ENCODE measurements at places on chromosomes 4 and X. TPM values are rescaled to one million over a fixed set of nuclear protein-coding genes. Genes with fewer than 3 reads are reported as not detected.

The ATG4A gene
- total RNA-seq = 2.1 TPM

DNA sequence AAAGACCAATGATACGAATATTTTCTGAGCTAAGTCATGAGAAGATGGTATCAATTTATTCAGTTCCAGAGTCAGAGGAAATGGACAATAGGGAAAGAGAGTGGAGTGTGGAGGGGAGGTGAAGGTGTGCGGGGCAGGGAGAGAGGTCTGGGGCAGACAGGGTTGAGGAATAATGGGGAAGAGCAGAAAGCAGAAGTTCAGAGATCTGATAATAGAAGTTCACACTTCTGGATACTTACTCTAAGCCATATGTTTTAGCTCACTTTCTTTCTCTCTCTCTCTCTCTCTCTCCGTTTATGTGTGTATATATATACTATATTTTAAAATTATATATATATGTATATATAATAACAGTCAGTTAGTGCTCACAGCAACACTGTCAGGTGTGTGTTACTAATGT lies 40.4 kb downstream of the FOXR2 start:
- H3K4me3 ChIP-seq = no peak overlapping the region
- H3K36me3 ChIP-seq = peaks cover 23% of the 10 kb centered on the region
- no peak overlapping the region for H3K27ac ChIP-seq
- DNase-seq = no peak
- peaks cover 2% of the 10 kb centered on the region for H3K27me3 ChIP-seq
- H3K4me1 ChIP-seq = no peaks in the 10 kb centered on the region

The WDFY3 gene
- 71.4 TPM for total RNA-seq

The STAP1 gene
- total RNA-seq = not detected

DNA sequence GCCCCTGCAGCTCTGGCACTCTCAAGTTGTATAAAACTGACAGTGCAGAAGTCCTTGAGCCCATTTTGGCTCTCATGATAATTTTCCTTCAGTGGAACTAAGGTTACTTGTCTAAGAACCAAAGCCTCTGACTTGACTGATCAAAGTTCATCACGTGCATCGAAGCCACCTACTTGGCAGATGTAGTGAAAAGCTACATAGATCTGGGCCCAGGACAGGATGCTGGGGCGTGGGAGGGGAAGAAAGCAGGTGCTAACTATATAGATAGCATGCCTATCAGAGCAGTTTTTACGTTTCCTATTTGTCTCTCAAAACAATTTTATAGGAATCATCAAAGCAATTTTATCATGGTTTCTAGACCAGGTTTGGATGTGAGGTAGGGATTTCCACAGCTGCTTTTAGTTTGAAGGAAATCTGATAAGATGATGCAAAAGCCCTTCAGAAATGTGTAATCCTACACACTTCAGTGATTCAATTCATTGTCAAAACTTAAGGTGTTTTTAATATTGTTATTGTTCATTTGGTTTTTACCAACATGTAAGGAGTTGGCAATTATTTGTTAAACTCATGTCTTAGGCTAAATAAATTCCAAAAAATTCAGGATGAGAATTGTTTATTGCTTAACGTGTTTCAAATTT lies 1.2 kb upstream of the CD40LG start:
- H3K27ac ChIP-seq = no peak overlapping the region
- peaks cover 18% of the 10 kb centered on the region for H3K4me1 ChIP-seq

GRCh38 chr4:140935254-140935653 lies 179.1 kb upstream of the TBC1D9 start:
- no peaks in the 10 kb centered on the region for H3K36me3 ChIP-seq
- no peak for DNase-seq
- no peak overlapping the region for H3K27ac ChIP-seq
- no peak overlapping the region for H3K4me3 ChIP-seq
- no peaks in the 10 kb centered on the region for H3K27me3 ChIP-seq

The CT83 gene
- total RNA-seq = not detected

- no peak overlapping the region for H3K4me3 ChIP-seq
- DNase-seq = no peak
- H3K27ac ChIP-seq = no peak overlapping the region
- H3K27me3 ChIP-seq = no peaks in the 10 kb centered on the region
Observed at GRCh38 chr4:83644677-83645659, 109.1 kb downstream of the GPAT3 start.

DNA sequence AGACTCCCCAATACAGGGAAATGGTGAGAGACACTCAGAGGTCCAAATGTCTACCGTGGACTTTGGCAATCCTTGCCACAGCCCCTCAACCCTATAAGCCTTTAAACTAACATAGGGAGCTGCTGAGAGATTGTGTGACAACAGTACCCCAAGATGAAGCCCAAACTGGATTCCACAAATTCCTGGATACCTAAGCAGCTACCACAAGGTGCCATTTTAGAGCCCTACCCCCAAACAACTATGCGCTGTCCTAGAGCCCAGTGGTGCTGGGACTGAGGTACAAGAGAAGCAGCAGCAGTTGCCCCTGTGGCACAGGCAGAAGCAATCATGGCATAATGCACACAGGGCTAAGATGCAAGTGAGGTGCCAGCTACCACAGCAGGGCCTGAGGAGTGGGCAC lies 2.7 kb upstream of the TMPRSS11F start:
- peaks cover 14% of the 10 kb centered on the region for H3K36me3 ChIP-seq
- H3K4me3 ChIP-seq = no peak overlapping the region
- no peak overlapping the region for H3K27ac ChIP-seq
- H3K4me1 ChIP-seq = peaks cover 9% of the 10 kb centered on the region
- DNase-seq = no peak

- peaks cover 27% of the 10 kb centered on the region for H3K27me3 ChIP-seq
- DNase-seq = no peak
- no peaks in the 10 kb centered on the region for H3K4me1 ChIP-seq
- no peak overlapping the region for H3K4me3 ChIP-seq
Observed at GRCh38 chr4:77226939-77227705, 70.1 kb downstream of the CCNG2 start.

The TCEAL1 gene
- total RNA-seq = 4.9 TPM

The GRID2 gene
- total RNA-seq = 26.8 TPM

GRCh38 chrX:25941087-25941486 lies 197.1 kb upstream of the MAGEB18 start:
- DNase-seq = no peak
- H3K27me3 ChIP-seq = no peaks in the 10 kb centered on the region
- no peaks in the 10 kb centered on the region for H3K36me3 ChIP-seq

DNA sequence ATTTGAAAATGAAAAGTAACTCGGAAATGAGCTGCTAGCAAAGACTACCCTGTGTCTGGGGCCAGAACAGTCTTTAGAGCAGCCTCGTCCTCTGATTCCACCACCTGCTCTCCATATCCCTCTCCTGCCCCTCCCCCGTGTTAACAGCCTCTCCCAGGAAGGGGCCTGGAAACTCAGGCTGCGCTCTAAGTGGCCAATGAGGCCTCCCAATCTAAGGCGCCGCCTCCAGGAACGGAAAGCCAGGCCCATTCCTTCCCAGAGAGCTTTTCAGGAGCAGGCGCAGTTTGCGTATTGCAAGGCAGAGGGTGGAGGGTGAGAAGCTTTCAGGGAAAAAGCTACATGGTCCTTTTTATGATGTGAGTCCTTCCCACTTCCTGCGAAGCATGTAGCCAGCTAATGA lies 31.2 kb downstream of the RS1 start:
- peaks cover 4% of the 10 kb centered on the region for H3K36me3 ChIP-seq
- H3K4me1 ChIP-seq = peaks cover 15% of the 10 kb centered on the region
- DNase-seq = peak; percentile 66
- H3K4me3 ChIP-seq = no peak overlapping the region

GRCh38 chr4:146183209-146183608 lies 7.7 kb downstream of the LSM6 start:
- DNase-seq = no peak
- H3K27me3 ChIP-seq = no peaks in the 10 kb centered on the region
- H3K27ac ChIP-seq = peak overlapping the region; percentile 15
- H3K36me3 ChIP-seq = peaks cover 16% of the 10 kb centered on the region
- no peak overlapping the region for H3K4me3 ChIP-seq

The PAGE2 gene
- not detected for total RNA-seq

GRCh38 chrX:41960142-41960541 lies 36.8 kb upstream of the CASK start:
- H3K4me3 ChIP-seq = no peak overlapping the region
- H3K4me1 ChIP-seq = peaks cover 5% of the 10 kb centered on the region
- DNase-seq = no peak
- no peaks in the 10 kb centered on the region for H3K36me3 ChIP-seq
- H3K27ac ChIP-seq = no peak overlapping the region

The ANOS1 gene
- 27.3 TPM for total RNA-seq

GRCh38 chr4:140869446-140869845 lies 113.3 kb upstream of the TBC1D9 start:
- H3K4me1 ChIP-seq = no peaks in the 10 kb centered on the region
- no peaks in the 10 kb centered on the region for H3K36me3 ChIP-seq
- no peak for DNase-seq
- H3K27ac ChIP-seq = no peak overlapping the region
- H3K27me3 ChIP-seq = no peaks in the 10 kb centered on the region
- H3K4me3 ChIP-seq = no peak overlapping the region

The TRAPPC2 gene
- 13.9 TPM for total RNA-seq

DNA sequence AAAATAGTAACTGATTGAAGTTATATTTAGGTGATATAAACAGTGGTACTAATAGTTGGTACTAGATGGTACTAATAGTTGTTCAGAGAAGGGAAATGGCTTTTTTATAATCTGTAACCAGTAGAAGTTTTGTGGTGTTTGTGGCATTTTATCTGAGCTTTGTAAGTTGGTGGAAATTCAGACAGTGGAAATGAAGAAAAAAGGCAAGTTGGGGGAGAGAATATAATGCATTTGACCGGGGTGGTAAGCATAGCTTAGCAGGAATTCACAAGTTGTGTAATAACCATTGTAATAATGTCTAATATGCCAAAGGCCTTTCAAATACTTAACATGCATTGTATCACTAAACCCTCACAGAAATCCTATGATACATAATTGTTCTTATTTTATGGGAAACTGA lies 36.3 kb downstream of the DTHD1 start:
- H3K36me3 ChIP-seq = no peaks in the 10 kb centered on the region
- DNase-seq = no peak
- H3K27me3 ChIP-seq = no peaks in the 10 kb centered on the region
- no peaks in the 10 kb centered on the region for H3K4me1 ChIP-seq
- H3K4me3 ChIP-seq = no peak overlapping the region

- DNase-seq = peak; percentile 20
- H3K27me3 ChIP-seq = no peaks in the 10 kb centered on the region
- no peaks in the 10 kb centered on the region for H3K4me1 ChIP-seq
- H3K36me3 ChIP-seq = no peaks in the 10 kb centered on the region
- H3K27ac ChIP-seq = no peak overlapping the region
Observed at GRCh38 chrX:78029663-78030062, 60.2 kb upstream of the PGAM4 start.

DNA sequence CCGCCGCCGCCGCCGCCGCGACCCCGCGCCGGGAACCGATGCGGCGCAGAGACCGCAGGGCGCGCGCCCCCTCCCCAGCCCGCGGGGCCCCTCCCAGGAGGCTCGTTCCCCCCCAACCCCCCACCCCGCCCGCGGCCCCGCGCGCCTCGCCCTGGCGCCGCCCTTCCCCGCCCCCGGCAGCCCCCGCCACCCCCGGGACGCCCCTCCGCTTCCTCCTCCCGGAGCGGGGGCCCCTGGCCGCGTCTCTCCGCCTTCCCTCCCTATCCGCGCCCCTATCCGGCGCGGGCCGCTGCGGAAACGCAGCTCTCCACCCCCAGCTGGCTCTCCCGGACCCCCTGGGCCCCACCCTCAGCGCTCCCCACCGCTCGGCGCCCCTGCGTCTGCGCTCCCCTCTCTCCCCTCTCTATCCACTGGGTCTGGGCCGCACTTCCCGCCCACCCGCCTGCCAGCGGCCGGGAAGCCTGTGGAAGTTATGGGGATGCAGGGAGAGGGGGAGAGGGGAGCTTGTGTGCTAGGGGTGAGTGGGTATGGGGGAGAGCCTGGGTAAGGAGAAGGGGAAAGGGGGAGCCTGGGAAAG lies at the start of gene TMEM271:
Gene TMEM271, minus strand, starts transcription at position 51 of the 577 bp plus-strand sequence. CDS start 233 bp downstream, outside the sequence.
- peak within 1 kb of the TSS; percentile 88 for H3K4me3 ChIP-seq
- peaks cover 25% of the 10 kb centered on the region for H3K4me1 ChIP-seq
- no peak within 1 kb of the TSS for H3K27ac ChIP-seq
- no peaks in the 10 kb centered on the region for H3K36me3 ChIP-seq
- DNase-seq = peak; percentile 55
- peaks cover 85% of the 10 kb centered on the region for H3K27me3 ChIP-seq

DNA sequence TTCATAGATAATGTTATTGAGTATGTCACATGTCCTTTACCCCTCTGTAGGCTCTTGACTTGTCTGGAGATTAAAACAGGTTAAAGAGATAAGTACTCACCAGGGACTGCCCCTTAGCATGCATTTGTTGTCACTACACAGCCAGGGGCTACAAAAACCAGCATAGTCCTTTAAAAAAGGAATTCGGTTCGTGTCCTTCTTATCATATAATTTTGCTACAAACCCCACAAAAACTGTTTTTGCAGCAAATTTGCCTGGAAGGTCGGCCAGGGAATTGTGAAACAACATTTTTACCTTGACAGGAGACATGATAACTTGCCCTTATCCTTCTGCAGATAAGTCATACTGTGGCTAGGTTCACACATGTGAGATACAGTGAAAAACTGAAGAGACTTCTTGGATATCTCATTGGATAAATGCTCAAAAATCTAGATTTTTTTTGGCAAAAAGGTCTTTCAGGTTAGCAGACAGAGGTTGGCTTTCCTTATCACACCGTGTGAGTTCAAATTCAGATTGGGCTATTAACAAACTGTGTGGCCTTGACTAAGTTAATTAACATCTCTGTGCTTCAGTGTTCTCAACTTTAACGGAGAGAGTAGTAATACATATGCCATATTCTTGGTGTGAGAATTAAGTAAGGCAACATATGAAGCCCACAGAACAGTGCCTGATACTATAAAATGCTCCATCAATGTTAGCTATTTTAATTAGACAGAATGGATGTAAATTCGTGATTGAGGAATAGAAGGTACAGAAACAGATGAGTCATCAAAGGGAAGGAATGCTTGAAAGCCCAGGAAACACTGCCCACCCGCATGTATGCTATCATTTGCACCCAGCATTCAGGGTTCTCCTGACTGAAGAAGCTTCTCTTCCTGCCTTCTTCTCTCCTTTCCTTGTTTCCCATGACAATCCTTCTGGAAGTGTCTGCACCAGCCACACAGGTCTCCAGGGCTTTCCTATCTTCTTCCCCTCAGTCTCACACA lies 30.0 kb downstream of the FAM9C start:
- H3K4me3 ChIP-seq = no peak overlapping the region
- H3K4me1 ChIP-seq = peaks cover 27% of the 10 kb centered on the region
- no peaks in the 10 kb centered on the region for H3K27me3 ChIP-seq
- no peak for DNase-seq

The ZNF518B gene
- total RNA-seq = 16.7 TPM

The RNF150 gene
- total RNA-seq = 7.0 TPM

GRCh38 chr4:89055157-89056080 lies 1.6 kb downstream of the FAM13A start:
- H3K27ac ChIP-seq = peak overlapping the region; percentile 54
- H3K4me3 ChIP-seq = peak overlapping the region; percentile 85
- H3K4me1 ChIP-seq = peaks cover 48% of the 10 kb centered on the region

The TEX13D gene
- total RNA-seq = not detected

The ZCCHC12 gene
- total RNA-seq = 0.94 TPM

- DNase-seq = no peak
- H3K4me1 ChIP-seq = no peaks in the 10 kb centered on the region
- H3K36me3 ChIP-seq = no peaks in the 10 kb centered on the region
- no peaks in the 10 kb centered on the region for H3K27me3 ChIP-seq
- no peak overlapping the region for H3K4me3 ChIP-seq
Observed at GRCh38 chr4:142741995-142742394, 104.1 kb downstream of the INPP4B start.

The GIMD1 gene
- not detected for total RNA-seq

GRCh38 chr4:4914059-4914820 lies 54.8 kb downstream of the MSX1 start:
- H3K27ac ChIP-seq = no peak overlapping the region
- H3K27me3 ChIP-seq = peaks cover 72% of the 10 kb centered on the region

- no peaks in the 10 kb centered on the region for H3K36me3 ChIP-seq
- no peak overlapping the region for H3K4me3 ChIP-seq
- peaks cover 28% of the 10 kb centered on the region for H3K4me1 ChIP-seq
- DNase-seq = no peak
- no peak overlapping the region for H3K27ac ChIP-seq
Observed at GRCh38 chr4:40179360-40179759, 17.5 kb upstream of the RHOH start.

The DSPP gene
- total RNA-seq = not detected
